ENCODE measurements at places on chromosomes 12 and 14. TPM values are rescaled to one million over a fixed set of nuclear protein-coding genes. Genes with fewer than 3 reads are reported as not detected.

- DNase-seq: no peak
Observed at GRCh38 chr12:92301356-92301755, 155.7 kb upstream of the BTG1 start.

Gene IFI27L1
- 3.7 TPM for total RNA-seq

- no peak for DNase-seq
Observed at GRCh38 chr14:90809530-90810312, 6.5 kb downstream of the TTC7B start.

DNA sequence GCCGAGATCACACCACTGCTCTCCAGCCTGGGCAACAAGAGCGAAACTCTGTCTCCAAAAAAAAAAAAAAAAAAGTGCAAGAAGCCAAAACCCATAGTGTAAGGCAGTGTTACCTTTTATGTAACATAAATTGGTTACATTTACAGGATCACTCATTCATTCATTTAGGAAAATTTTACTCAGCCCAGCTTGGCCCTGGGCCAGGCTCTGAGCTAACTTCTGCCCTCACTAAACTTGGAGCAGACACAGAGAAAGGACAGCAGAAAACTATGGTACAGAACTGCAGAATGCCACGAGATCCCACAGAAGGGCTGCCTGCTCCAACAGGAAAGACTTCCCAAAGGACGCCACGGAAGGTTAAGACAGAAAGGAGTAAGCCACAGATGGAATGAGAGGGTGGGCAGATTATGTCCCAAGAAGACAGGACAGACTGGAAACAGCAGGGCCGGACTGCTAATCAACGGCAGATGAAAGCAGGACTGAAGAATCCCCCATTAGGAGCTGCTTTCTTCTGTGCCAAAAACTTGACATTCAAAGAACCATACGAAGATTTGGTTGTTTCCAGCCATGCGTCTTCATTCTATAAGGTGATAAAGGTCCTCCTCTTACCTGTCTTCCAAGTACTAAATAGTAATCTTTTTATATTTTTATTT is 18.9 kb downstream of the PPP1R13B start:
- no peak for DNase-seq

- DNase-seq: no peak
Observed at GRCh38 chr12:48969833-48970701, 1.5 kb downstream of the WNT10B start.

DNA sequence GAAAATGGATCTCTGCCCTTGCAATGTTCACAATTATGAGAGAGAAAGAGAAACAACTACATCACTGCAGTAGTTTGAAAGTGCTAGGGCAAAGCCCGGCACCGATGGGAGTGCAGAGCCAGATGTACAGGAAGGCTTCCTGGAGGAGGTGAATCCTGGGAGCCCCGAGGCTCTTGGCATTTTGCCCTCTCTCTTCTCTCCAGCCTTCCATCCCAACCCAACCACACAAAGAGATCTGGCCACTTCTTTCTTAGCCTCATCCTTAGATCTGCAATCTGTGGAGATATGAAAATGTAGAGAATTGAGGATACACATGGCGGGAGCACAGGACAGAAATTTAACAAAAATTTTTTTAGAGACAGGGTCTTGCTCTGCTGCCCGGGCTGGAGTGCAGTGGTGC is 3.3 kb upstream of the PAPLN start:
- no peak for DNase-seq

- no peak for DNase-seq
Observed at GRCh38 chr14:63982629-63983028, 129.8 kb downstream of the SYNE2 start.

GRCh38 chr12:112179916-112180315 is 54.6 kb downstream of the TRAFD1 start:
- DNase-seq: no peak

Gene NPAS3
- total RNA-seq: 0.09 TPM

Gene CISTR
- total RNA-seq: not detected

Gene TC2N
- total RNA-seq: 1.9 TPM

DNA sequence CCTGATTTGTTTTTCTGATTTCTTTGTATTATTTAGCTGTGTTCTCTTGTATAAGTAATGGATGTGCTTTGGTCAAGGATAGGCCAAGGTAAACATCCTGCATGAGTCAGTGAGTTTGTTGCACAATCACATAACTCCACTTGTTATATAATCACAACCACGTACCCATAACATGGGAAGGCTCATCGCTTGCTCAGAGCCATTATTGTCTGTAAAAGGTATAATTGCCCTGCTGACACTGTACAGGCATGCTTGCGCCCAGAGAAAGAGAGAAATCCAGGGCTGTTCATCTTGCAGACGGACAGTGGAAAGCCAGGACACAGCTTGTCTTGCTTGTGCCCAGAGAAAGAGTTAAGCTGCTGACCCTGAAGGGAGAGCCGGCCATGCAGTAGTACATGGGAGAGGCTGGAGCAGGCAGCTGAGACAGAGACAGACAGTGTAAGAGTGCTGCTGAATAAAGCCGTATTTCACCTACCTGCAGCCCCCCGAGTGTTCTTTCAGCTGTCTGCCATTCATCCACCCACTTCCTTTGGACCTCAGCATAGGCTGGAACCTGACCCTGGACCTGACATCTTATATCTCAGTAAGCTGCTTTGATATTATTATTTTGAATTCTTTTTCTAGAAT is 174.7 kb upstream of the DAAM1 start:
- DNase-seq: no peak

DNA sequence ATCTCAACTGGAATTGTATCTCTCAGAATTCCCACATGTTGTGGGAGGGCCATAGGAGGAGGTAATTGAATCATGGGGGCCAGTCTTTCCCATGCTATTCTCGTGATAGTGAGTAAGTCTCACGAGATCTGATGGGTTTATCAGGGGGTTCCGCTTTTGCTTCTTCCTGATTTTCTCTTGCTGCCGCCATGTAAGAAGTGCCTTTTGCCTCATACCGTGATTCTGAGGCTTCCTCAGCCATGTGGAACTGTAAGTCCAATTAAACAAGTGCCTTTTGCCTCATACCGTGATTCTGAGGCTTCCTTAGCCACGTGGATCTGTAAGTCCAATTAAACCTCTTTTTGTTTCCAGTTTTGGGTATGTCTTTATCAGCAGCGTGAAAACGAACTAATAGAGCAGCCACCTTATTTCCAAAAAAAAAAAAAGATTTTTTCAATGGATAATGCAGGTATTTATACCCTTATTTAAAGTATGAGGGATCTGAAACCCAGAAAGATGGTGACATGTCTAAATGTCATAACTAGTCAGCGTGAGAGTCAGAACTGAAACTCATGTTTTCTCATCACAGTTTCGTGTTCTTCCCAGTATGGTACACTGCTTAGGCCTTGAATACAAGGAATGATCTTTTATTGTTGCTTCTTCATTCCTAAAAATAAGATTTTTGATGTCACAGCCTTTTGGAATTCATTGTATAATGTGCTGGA is 89.6 kb downstream of the ERC1 start:
- DNase-seq: no peak

DNA sequence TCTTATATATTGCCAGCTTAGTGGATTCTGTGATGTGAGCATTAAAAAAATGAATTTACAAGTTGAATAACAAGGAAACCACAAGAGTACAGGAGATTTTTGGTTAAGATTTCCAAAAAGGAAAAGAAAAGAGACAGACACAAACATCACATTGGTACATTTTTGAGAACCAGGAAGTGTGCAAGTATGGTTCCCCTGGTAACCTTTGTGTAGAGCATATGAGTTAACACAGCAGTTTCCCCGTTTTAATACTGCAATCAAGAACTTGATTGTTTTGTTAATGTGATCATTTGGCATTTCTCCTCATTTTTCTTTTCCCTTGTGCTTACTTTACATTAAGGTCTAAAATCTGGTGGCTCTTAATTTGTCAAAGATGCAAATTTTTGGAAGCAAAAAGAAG is 490.4 kb upstream of the ATP2B1 start:
- no peak for DNase-seq

DNA sequence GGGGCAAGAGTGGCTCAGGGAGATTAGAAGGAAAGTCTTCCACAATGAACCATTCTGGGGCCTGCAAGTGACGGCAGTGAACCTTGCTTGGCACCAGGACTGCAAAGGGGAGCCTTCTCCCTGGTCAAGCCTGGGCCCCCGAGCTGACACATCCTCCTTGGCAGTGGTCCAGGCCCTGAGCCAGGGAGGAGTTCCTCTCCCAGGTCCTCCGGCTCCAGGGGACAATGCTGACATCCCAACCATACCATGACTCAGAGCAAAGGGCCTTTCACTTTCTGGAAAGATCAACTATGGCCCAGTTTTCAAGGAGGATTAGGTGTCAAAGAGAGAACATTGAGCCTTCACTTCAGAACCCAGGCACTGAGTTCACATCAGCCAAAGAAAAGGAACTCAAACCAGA is 756.5 kb upstream of the TBX3 start:
- no peak for DNase-seq

Gene PTPN6
- 41.0 TPM for total RNA-seq

Gene GRIP1
- total RNA-seq: 1.5 TPM

GRCh38 chr14:65704850-65705249 is 292.3 kb downstream of the FUT8 start:
- DNase-seq: no peak

DNA sequence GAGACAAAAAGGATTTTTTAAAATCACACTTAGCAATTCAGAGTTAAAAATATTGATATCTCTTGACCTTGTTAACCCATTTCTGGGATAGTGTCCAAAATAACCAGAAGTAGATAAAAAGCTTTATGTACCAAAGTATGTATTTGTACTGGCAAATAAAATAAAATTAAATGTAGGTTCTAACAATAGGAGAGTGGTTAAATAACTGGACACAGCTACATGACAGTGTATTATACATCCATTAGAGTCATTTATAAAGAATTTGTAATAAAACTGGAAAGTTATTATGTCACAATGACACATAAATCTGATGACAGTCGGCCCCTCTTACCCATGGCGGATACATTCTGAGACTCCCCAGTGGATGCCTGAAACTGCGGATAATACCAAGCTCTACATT is 34.0 kb downstream of the BMAL2 start:
- no peak for DNase-seq

Gene TRHDE
- total RNA-seq: 0.17 TPM

DNA sequence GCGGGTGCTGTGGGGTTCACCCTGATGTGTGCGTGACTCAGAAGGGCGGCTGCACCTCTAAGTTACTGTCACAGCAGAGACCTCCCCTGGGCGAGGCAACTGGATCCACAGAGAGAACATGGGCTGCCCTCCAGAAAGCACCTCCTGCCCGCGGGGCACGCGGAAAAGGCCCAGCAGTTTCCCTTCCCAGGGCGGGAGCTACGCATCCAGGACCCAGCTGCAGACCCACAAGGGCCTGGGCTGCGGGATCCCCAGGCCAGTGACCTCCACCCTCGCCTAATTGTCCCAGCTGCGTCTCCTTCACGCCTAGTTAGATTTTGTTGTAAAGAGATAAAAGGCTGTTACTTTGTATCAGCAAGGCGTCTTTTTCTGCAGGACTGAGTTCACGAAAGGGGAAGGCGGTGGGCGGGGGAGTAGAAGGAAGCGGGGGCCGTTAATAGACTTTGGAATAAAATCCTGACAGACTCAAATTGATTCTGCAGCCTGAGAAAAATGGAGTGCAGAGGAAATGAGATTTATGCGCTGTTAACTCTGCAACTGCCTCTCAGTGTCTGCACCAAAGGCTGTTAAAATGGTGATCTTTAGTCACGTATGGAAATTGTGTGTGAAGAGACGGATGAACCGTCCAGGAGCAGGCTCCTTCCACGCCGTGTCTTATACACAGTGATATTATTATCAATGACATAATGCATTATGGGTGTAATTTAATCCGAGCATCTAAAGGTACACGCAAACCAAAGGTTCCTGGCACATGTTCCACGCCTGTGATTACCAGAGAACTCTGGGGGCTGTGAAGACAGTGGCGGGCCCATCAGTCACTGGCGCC is 65.9 kb upstream of the FBRSL1 start:
- DNase-seq: no peak

Gene OTX2
- not detected for total RNA-seq

- no peak for DNase-seq
Observed at GRCh38 chr14:101132588-101132987, 229.1 kb upstream of the RTL1 start.

DNA sequence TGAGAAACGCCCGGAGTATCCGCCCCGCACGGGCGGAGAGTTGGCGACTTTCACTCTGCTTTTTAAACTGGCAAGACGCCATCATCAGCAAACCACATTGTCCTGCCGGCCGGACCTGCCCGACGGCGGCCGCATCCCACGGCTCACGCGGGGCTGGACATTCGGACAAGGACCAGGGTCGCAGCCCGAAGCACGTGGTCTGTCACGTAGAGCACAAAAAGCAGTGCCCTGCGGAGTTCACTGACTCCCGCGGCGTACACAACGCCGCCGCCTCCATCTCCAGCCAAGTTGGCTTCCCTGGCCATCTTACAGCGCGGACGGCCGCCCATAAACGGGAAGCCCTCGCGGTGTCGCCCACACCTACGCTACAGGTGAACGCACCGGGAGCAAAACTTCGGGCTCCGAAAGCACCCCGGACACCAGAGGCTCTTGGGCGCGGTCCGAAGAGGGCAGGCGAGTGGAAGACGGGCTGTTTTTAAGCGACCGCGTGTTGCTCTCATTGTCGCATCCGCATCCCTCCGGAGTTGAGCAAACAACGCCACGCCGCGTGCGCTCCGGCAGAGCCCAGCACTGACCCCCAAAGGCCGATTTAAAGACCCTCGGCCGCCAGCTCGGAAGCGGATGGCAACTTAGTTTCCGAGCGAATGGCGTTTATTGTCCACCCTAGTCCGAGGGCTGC is 966 bp downstream of the SINHCAF start:
- DNase-seq: peak; percentile 73

Gene PIK3C2G
- total RNA-seq: 14.0 TPM

Gene PLEKHH1
- total RNA-seq: 2.4 TPM

- DNase-seq: no peak
Observed at GRCh38 chr12:94265539-94265938, 117.2 kb downstream of the PLXNC1 start.

GRCh38 chr12:74644681-74645080 is 107.0 kb downstream of the ATXN7L3B start:
- DNase-seq: no peak

GRCh38 chr12:15636060-15636890 is 152.9 kb downstream of the EPS8 start:
- no peak for DNase-seq

GRCh38 chr12:52903855-52904508 is 894 bp downstream of the KRT8 start:
- peak; percentile 71 for DNase-seq

GRCh38 chr12:58575256-58575655 is 345.0 kb downstream of the LRIG3 start:
- DNase-seq: no peak

Gene TNFAIP2
- total RNA-seq: 32.0 TPM

Gene AVPR1A
- 0.19 TPM for total RNA-seq

DNA sequence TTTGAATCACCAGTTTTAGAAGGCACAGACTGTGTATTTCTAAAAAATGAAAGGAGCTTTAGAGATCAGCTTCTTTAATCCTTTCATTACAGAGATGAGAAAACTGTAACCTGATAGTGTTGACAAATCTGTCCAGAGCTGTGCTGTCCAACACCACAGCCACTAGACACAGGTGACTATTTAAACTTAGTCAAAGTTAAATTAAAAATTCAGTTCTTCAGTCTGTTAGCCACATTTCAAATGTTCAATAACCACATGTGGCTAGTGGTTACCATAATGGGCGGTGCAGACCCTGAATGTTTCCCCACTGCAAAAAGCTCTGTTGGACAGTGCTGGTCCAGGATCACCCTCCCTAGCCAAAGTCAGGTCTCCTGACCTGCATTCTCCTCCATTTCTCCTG is 21.6 kb downstream of the DAD1 start:
- DNase-seq: no peak

Gene NANOG
- not detected for total RNA-seq

Gene PKP2
- 35.7 TPM for total RNA-seq

Gene MAX
- total RNA-seq: 18.9 TPM

Measured in liver (tissue), 10 donors.